MG63 (cell line): ENCODE measurements at places on chromosomes 3 and 15.

GRCh38 chr3:192239956-192240355, 487.4 kb downstream of the FGF12 start:
- no peak for DNase-seq

GRCh38 chr15:78243491-78243941, 9.2 kb upstream of the ACSBG1 start:
- peak; percentile 37 for DNase-seq

DNA sequence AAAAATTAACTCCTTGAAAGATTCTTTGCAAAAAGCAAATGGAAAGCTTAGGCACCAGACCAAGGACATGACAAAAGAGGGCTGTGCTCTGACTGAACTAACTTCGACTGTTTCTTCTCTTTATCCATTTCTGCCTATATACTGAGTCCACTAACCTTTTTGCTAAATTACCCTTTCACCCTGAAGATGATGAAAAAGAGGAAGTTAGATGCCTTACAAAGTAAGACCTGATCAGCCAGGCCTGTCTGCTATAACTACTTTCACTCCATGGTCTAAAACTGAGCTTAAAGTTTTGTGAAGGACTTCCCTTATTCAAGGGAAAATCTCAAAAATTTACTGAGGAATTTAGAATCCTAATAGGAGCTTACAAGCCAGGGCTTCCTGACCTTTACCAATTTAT, 6.2 kb upstream of the IGSF10 start:
- DNase-seq, result no peak

DNA sequence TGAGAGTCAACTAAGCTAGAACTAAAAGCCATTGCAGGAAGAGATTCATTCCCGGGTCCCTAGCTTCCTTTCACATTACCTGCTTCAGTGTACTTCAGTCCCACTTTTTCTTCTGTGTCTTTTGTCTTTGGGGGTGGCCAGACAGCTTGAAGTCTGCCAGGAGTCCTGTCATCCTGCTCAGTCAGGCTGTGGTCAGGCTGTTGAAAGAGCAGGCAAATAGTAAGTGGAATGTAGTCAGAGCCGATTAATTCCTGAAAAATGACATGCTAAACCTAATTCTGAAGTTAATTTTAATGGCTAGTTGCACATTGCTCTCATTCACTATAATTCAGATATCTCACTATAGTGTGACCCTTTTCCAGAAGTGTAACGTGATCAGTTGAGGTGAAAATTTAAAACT, 129.6 kb downstream of the FMN1 start:
- peak; percentile 41 for DNase-seq

DNA sequence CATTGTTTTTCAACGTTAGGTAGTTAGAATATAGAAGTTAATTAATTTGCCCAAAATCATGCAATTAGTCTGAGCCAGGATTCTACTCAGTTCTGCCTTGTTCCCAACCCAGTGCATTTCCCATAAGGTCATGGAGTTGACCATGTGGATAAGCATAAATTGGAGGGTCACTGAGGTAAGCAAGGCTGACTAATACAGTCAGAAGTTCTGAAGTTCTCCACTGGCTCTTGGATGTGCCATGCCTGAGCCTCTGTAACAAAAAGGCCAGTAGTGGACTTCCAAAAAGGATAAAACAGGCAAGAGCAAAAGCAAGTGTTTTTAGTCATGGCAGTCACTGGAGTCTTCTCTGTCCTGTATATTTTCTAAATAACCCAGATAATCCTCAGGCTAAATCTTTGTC, 124.4 kb upstream of the PHLDB2 start:
- no peak for DNase-seq

GRCh38 chr15:40095371-40096093, 13.1 kb downstream of the BMF start:
- no peak for DNase-seq

- no peak for DNase-seq
These were observed 23.1 kb upstream of the CMC1 start for GRCh38 chr3:28218071-28218916.

- peak; percentile 43 for DNase-seq
These were observed 5.5 kb downstream of the AP2M1 start for GRCh38 chr3:184180165-184180564.

GRCh38 chr3:107428051-107428858, 51.0 kb downstream of the CCDC54 start:
- no peak for DNase-seq
